Hypothalamus (tissue), 51 donors: ENCODE measurements at places on chromosomes 1 and 21.

- no peak for DNase-seq
These were observed 171.5 kb upstream of the PALMD start for GRCh38 chr1:99474350-99474893.

- DNase-seq: no peak
These were observed 68.1 kb downstream of the PPP1R12B start for GRCh38 chr1:202416641-202417040.

GRCh38 chr1:19222979-19223824 is 13.1 kb upstream of the UBR4 start:
- no peak for DNase-seq

DNA sequence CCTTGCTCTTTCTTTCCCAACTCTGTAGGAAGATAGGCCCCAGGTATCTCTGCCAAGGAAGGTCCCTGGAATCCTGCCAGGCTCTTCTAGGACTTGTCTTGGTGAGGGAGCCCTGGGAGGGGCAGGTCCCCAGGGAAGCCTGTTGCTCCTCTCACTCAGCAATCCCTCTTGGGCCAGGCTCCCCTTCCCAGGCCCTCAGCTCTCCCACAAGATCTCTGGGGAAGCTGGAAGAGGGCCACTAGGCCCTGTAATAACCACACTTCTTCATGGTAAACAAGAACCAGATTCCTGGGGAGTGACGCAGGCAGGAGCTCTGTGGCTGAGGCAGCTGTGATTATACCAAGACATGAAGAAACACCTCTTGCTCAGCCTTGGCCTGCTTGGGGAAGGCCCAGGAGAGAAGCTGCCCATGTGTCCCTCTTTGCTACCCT is 9.9 kb upstream of the MAPKAPK2 start:
- DNase-seq: no peak

GRCh38 chr1:4690951-4691675 is 36.7 kb downstream of the AJAP1 start:
- no peak for DNase-seq

DNA sequence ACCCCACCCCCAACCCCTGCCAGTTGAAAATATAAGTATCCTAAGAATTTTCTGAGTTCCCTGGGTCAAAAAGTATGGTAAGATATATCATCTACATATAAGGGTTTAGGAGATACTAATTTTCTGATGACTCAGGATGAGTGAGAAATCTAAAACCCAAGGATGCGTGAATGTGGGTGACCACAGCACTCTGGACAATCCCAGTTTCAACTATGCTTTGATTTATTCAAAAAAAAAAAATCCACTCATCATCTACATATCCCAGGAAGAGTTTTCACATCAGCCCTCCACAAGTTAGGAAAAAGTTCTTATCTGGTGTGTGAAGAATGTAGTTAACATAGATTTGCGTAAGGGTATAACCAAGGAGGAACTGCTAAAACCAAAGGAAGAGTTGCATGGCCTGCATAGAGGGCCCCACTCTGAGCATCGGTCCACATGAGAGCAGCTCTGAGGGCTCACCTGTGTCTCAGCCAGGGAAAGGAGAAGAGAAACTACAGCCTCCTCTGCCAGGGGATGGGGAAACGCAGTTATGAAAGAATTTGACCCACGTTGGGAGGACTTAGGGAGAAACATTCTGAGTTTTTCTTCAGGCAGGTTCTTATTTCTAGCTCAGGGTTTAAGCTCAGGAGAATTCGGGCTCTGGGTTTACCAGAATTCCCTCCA is 18.8 kb downstream of the LAMB3 start:
- DNase-seq: no peak

- DNase-seq: no peak
These were observed 72.2 kb upstream of the C1orf87 start for GRCh38 chr1:60145771-60146170.

DNA sequence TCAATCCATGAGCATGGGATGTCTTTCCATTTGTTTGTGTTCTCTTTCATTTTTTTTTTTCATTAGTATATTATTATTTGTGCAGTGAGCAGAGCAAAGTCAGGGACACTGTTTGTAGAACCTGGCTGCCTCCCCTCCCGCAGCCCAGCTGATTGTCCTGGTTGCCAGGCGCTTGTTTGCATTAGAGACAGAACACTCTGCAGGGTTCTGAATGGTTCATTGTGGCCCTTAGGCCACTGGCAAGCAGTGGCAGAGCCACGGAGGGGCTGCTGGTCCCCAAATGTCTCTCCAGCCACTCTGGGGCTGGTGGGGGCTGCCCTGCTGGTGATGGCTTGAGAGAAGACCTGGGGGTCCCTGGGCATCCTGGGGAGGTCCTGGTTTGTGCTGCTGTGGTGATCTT is 29.0 kb downstream of the ETS2 start:
- no peak for DNase-seq
